Hematopoietic multipotent progenitor cell (in vitro differentiated cells): ENCODE measurements at places on chromosomes 12 and 14. TPM values are rescaled to one million over a fixed set of nuclear protein-coding genes. Genes with fewer than 3 reads are reported as not detected.
A peak's percentile ranks its signal among the peaks of the same experiment; 100 is the strongest.

DNA sequence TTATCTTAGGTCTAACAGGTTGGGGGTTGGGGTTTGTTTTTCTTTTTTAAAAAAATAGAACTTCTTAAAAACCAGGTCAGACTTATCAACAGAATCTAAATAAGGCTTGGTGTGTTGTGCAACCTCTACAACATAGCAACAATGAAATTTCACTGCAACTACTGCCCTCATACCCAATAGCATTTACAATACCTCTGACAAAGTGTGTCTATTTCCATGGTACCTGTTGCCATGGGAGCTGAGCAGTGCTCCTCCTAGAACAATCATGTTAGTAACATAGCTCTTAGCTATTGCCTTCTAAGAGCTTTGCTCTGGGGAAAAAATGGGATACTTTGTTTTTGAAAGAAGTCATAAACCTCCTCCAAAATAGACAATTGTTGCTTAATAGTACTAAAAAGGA is 103.3 kb upstream of the CCDC175 start:
- DNase-seq = no peak

- no peak for DNase-seq
These were observed 63.2 kb downstream of the PTCSC3 start for GRCh38 chr14:36113341-36113740.

DNA sequence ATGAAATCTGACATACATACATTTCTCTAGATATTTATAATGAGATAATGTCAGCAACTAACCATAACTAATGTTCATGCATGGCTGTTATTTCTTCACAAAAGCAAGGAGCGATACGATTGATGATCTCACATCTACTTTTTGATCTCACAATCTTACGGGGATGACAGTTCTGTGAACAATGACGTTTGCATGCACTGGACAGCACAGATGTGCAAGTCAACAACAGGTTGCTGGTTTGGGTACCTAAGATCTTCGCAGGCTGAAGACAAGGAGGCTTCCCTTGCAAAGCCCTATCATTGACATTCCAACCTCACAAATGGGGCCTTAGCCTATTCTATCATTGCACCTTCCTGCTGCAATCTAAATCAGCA is 53.6 kb downstream of the C12orf42 start:
- DNase-seq = no peak

DNA sequence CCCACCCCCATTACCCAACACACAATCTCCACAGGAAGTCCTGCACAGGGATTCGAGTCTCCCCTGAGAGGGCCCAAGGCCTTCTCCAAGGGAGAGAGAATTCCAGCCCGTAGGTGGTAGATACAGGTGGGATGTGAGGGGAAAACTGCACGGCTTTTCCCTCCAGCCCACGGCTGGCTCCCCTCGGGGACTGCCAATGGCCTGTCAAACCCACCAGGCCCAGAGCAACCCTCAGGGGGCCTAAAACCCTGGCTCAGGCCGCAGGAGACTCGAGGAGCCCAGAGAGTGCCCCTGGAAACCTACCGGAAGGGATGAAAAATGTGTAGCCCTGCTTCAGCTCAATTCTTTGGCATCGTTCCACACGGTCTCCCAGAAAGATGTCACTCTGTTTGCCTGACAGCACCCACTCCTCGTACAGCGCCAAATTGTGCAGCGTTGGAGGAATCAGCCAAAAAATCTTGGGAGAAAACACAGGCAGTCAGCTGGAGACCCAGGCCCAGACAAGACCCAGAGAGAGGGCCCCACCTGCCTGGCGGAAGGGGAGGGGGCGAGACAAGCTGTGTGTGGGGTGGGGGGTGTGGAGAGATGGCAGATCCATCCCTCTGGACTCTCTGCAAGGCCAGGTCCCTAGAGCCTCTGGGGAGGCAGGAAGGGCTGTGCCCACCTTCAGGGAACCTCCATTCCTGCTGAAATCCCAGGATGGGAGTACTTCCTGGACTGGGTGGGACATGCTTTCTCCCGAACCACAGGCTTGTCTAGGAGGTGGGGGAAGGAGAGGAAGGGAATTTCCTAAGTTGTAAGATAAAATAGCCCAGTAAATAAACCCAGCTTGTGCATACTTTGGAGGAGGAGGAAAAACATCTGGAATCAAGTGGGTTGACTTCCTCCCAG is 48.1 kb downstream of the KDM2B start:
- no peak for DNase-seq

- DNase-seq = no peak
These were observed 52.7 kb downstream of the FAM222A start for GRCh38 chr12:109766251-109766778.

GRCh38 chr14:91877376-91877915 is 10.1 kb upstream of the TC2N start:
- DNase-seq = peak; percentile 52

- DNase-seq = no peak
These were observed 11.8 kb downstream of the FNTB start for GRCh38 chr14:64998455-64998931.

DNA sequence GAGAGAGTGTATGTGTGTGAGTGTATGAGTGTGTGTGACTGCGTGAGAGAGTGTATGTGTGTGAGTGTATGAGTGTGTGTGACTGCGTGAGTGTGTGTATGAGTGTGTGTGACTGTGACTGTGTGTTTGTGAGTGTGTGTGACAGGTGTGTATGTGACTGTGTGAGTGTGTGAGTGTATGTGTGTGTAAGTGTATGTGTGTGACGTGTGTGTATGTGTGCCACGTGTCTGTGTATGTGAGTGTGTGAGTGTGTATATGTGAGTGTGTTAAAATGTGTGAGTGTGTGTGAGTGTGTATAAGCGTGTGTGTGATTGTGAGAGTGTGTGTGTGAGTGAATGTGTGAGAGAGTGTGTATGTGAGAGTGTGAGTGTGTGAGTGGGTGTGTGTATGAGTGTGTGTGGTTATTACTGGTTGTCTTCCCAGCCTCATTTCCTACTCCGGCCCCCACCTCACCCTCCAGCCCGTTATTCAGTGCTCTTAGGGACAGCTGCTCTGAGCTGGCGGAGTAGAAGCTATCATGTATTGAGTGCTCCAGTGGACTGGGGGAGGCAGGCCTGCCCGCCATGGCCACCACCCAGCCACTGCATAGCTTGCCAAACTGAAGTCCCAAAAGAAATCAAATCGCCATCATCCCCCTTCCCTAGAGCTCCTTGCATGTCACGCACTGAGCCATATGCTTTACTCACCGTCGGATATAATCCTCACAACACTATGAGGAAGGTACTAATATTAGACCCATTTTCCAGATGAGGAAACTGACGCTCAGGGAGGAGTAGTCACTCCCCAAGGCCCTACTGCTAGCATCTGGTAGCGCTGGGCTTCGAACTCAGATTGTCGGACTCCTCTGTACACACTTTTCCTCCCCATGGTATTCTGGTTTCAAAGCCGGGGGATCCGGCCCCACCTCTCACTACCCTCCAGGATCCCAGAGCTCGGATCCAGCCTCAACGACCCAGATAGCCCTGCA is 10.3 kb upstream of the MYL2 start:
- no peak for DNase-seq

DNA sequence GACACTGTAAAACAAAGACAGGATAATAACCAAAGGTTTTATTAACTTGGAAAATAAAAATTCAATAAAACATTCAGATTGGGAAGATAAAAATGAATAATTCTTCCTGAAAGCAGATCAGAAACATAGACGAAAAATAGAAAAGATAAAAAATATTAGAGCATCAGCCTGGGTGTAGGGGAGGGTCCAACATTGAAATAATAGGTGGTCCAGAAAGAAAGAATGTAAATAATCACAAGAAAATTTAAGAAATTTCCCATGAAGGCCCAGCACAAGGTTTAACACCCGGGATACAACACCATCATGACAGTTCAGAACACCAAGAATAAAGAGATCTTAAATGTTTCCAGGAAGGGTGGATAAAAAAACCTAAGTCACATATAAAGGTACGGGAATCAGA is 31.1 kb upstream of the DICER1 start:
- DNase-seq = no peak

The WNT1 gene
- total RNA-seq = not detected

The DACT1 gene
- 3.8 TPM for total RNA-seq

The MYF6 gene
- not detected for total RNA-seq

The PRPF39 gene
- total RNA-seq = 51.7 TPM
